DMS79 (cell line): ENCODE measurements at places on chromosomes 12 and 14.

DNA sequence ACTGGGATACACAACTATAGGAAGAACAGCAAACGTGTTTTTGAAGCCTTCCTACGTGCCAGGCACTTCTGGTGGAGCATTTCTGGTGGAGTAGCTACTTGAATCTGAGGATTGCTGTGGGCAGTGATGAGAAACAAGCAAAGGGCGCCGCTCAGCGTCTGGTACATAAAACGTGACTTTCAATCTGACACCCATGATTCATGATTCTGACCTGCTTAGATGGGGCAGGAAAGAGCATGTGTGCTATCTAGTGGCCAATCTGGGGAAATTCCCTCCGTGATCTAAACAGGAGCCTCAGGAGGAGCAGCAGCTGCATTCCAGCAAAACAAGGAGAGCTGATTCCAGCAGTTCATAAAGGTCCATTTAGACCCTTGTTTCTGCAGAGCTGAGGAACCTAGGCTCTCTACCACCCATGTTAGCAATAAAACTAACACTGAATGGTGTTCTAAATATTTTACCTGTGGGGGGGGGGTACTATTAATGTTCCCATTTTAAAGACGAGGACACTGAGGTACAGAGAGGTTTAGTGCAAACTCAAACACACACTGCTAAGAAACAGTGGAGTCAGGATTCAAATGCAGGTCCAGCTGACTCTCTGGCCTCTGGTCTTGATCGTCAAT lies 37.8 kb downstream of the PAH start:
- DNase-seq, result peak; percentile 89

- DNase-seq, result no peak
These were observed 1.7 kb upstream of the RAB15 start for GRCh38 chr14:64973826-64974225.

DNA sequence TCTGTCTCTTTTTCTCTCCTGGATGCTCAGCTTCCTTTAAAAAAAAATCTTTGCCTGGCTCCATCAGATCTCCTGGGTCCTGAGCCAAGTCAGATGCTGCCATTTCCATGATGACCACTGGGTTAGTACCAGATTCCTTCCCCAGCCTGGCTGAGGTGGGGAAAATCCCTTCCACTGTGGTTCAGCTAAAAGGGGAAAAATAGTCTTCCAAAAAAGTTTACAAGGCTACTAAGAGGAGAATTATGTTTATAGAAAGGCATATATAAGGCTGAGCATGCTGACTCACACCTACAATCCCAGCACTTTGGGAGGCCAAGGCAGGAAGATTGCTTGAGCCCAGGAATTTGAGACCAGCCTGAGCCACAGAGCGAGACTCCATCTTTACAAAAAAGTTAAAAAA lies 28.4 kb upstream of the GAS2L3 start:
- no peak for DNase-seq

DNA sequence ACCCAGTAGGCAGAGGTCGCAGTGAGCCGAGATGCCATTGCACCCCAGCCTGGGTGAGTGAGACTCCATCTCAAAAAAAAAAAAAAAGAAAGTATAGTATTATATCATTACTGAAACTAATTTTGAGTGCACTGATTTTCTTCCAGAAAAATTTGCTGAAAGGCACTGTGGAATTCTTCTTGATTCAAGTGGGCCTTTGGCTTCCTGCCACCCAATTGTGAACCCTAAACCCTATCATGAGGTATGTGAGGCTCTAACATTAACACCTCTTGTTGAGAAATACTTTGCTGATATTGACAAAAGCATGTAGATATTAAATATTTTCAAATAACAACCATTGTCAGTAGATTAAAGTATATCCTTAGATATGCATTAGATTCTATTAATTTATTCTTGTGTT lies 211.2 kb downstream of the LRRK2 start:
- no peak for DNase-seq

DNA sequence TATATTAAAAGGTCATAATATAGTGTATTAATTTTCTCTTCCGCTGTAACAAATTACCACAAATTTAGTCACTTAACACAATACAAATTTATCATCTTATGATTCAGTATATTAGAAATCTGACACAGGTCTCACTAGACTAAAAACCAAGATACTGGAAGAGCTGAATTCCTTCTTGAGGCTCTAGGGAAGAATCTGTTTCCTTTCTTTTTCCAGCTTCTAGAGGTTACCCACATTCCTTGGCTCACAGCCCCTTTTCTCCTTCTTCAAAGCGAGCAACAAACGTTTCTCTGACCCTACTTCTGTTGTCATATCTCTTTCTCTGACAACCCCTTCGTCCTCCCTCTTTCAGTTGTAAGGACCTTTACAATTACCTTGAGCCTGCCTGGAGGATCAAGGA lies 43.4 kb upstream of the AMN1 start:
- no peak for DNase-seq

DNA sequence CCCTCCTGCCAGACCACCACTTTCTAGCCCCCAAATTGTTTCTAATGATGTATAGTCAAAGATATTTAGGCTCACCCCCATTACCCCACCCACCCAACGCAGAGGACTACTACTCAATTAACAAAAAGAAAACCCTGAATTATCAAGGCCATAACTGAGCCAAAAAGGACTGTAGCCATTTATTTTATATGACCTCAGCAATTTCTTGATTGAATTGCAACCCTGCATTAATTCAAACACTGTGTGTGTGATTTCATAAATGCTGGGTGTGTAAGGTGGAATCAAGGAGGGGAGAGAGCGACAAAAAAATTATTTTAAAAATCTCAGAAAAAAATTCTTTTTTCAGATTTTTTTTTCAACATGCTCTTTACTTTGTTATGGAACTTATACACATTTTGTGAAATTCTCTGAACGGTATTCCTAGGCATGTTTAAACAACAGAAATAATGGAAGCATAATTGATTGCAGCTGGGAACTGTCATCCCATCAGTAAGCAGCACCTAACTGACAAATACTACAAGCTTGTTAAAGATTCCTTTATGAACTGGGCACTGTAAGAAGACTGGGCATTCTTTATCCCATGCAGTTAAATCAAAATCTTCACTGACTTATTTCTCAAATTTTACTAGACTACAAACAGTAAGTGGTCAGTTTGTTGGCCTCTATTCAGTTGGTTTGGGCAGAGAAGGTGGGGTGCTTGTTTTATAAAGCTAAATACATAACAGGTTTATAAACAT lies 179.1 kb downstream of the SOX5 start:
- no peak for DNase-seq

GRCh38 chr12:98893675-98894411 lies 248.8 kb downstream of the APAF1 start:
- no peak for DNase-seq

DNA sequence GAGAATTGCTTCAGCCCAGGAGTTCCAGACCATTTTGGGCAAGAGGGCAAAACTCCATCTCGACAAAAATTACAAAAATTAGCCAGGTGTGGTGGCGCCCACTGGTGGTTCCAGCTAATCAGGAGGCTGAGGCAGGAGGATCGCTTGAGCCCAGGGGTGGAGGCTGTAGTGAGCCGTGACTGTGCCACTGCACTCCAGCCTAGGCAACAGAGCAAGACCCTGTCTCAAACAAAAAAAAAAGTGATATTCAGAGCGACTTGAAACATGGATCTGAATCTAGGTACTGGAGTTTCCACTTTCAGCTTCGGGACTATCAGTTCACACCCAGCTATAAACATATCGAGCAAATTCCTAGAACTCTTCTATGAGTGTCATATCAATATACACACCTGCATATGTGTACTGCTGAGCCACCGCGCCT lies 16.3 kb upstream of the RNF34 start:
- no peak for DNase-seq

- no peak for DNase-seq
These were observed 79.2 kb downstream of the CCDC88C start for GRCh38 chr14:91338379-91338778.

DNA sequence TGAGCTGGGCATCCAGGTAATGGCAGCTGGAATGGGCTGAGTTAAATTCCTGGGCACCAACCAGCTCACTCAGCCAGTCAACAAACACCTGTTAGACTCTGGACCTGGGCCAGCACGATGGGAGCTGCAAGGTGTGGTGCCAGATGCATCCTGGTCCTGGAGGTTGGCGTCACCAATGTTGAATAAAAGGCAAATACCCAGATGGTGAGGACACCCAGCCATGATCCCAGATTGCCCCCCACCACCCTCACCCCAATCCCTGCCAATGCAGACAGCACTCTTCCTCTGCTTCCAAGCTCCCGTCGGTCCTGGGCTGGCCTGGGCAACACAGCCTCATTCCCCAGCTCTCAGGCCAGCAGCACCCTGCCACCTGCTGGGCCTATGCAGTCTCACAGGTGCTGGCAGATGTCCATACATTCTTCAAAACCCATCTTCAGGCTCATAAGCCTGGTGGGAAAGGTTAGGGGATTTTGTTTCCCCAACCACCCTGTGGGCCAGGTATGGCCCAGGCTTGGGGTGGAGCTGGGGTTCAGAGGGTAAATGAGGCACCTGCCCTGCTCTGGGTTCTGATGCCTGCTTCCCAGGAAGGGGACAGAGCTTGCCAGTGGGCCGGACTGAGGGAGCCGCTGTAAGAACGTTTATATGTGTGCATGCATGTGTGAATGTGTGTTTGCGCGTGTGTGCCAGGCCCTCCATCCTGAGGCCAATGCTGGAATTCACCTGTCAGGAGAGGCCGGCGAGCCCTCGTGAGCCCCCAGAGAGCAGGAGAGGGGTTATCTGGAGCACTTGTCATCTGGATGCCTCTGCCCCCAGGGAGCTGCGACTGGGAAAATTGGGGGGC lies 58.0 kb downstream of the LGMN start:
- peak; percentile 58 for DNase-seq

GRCh38 chr12:72256725-72257124 lies 15.4 kb upstream of the TRHDE start:
- DNase-seq, result no peak

- no peak for DNase-seq
These were observed 8.7 kb downstream of the ASPG start for GRCh38 chr14:104094056-104094708.

GRCh38 chr12:120940799-120941198 lies 36.6 kb upstream of the SPPL3 start:
- no peak for DNase-seq

- DNase-seq, result peak; percentile 59
These were observed 19.1 kb upstream of the FOS start for GRCh38 chr14:75259510-75259855.

- DNase-seq, result no peak
These were observed 3.4 kb upstream of the LGMN start for GRCh38 chr14:92751819-92752218.

GRCh38 chr14:70601162-70601561 lies 707 bp upstream of the MED6 start:
- DNase-seq, result no peak

DNA sequence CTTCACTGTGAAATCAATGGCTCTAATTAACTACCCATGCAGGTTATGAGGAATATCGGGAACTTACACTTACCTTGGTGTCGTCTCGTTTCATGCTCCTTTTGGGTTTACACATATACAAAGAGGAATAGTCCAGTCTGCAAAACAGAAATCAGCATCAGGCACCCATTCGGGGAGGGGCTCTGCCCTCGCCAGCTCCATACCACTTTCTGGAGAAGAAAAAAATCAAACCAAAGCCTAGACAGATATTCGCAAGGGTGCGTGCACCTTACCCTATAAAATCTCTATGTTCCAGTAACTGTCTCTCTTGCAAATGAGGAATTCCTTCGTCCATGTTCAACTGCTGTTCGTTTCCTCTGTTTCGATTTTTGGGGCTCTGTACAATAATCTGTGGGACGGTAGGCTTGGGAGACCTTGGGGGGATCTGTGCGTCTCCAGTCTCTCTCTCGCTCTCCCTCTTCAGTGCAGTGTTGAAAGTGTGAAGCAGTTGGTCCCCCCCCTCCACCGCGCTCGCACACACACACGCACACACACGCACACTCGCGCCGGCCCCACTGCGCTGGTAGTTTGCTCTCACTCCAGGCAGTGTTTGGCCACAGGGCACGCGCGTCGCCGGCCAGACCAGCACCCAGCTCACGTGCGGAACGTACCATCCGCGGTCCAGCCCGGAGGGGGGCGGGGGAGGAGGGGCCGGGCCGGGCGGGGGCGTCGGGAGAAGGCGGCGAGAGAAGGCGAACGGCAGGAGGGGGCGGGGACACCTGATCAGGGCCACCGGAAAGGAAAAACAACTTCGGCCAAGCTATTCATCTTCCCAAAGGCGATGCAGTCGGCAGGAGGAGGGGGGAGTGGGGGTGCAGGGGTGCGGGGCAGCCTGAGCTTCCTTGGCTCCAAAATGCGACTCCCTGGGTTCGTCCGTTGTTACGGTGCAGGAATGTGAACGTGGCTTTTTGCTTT lies at the start of gene BHLHE41:
Gene BHLHE41 (minus strand): TSS at position 592 of the 954 bp plus-strand sequence. CDS start 258 bp downstream, at position 334.
- no peak for DNase-seq

GRCh38 chr14:52154992-52155650 lies 86.3 kb upstream of the NID2 start:
- DNase-seq, result no peak

GRCh38 chr14:66459603-66460002 lies 26.6 kb upstream of the CCDC196 start:
- no peak for DNase-seq

- DNase-seq, result no peak
These were observed 148.5 kb downstream of the PLCZ1 start for GRCh38 chr12:18589316-18589715.

- DNase-seq, result no peak
These were observed 4.5 kb upstream of the C14orf180 start for GRCh38 chr14:104574978-104575583.

DNA sequence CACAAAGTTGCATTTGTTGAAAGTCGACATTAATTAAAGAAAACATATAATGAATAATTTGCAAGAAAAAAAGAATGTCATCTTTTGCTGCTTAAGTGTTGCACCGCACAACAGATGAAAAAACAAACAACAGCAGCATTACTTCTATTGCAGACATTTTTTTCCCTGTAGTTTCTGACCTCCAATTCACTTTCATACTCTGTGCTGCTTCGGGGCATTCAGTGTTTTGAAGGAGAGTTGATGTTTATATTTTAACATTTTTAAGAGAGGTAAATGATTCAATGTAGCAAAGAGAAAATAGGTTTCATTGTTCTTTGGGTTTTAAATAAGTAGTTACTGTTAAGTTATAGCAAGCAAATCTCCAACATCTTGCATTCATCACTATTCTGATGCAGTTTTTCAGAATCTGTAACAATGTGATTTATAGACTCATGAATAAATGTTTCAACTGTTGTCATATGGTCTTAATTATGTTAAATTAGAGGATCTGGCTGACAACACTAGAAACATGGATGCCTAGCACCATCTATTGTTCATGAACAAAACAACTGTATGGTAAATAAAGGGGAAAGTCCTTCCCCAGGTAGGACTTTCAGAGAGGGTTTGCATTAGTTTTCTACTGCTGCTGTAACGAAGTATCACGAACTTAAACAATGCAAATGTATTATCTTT lies 168.1 kb downstream of the BCAT1 start:
- DNase-seq, result no peak

DNA sequence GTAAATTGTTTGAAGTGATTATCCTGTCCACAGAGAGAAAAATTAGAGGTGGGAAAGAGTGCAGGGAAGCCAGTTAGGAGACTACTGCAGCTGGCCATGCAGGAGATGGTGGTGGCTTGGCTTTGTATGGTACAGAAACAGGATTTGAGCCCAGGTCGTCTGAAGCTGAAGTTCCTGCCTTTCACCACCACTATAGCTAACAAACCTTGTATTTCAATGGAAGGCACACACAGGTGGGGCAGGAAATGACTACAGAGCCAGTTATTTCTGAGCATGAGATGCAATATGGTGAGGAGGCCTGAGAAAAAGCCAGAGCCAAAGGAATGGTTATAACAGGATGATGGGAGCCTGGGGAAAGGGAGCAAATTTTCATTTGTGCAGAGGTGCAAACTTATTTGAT lies 103.9 kb downstream of the BTG1 start:
- DNase-seq, result no peak

- DNase-seq, result no peak
These were observed 198.1 kb upstream of the TBX3 start for GRCh38 chr12:114882083-114882482.
